Lung (tissue), 17 donors: ENCODE measurements at places on chromosomes 12 and 14. TPM values are rescaled to one million over a fixed set of nuclear protein-coding genes. Genes with fewer than 3 reads are reported as not detected.

GRCh38 chr14:43535231-43535838, 971.7 kb downstream of the FSCB start:
- H3K4me3 ChIP-seq = no peak overlapping the region
- H3K36me3 ChIP-seq = no peaks in the 10 kb centered on the region
- DNase-seq = no peak
- H3K4me1 ChIP-seq = no peaks in the 10 kb centered on the region
- no peak overlapping the region for H3K27ac ChIP-seq
- H3K27me3 ChIP-seq = no peaks in the 10 kb centered on the region

Gene RND1
- total RNA-seq = 5.3 TPM

DNA sequence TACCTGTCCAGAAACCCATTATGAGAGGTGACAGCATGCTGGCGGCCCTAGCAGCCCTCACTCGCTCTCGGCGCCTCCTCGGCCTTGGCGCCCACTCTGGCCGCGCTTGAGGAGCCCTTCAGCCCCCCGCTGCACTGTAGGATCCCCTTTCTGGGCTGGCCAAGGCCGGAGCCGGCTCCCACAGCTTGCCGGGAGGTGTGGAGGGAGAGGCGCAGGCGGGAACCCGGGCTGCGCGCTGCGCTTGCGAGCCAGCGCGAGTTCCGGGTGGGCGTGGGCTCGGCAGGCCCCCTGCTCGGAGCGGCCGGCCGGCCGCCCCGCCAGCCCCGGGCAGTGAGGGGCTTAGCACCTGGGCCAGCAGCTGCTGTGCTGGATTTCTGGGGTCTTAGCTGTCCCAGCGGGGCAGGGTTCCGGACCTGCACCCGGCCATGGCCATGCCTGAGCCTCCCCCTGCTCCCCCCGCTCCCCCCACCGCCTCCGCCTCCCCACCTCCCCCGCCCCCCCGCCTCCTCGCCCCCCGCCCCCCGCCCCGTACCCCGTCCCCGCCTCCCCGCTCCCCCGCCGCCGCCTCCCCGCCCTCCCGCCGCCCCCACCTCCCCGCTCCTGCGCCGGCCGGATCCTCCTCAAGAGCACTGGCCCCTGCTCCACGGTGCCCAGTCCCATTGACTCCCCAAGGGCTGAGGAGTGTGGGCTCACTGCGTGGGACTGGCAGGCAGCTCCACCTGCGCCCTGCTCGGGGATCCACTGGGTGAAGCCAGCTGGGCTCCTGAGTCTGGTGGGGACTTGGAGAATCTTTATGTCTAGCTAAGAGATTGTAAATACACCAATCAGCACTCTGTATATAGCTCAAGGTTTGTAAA, 163.1 kb downstream of the KLHL28 start:
- peak overlapping the region; percentile 16 for H3K4me3 ChIP-seq
- H3K27ac ChIP-seq = no peak overlapping the region
- no peaks in the 10 kb centered on the region for H3K36me3 ChIP-seq
- no peaks in the 10 kb centered on the region for H3K4me1 ChIP-seq
- no peak for DNase-seq

Gene JAG2
- 35.1 TPM for total RNA-seq

DNA sequence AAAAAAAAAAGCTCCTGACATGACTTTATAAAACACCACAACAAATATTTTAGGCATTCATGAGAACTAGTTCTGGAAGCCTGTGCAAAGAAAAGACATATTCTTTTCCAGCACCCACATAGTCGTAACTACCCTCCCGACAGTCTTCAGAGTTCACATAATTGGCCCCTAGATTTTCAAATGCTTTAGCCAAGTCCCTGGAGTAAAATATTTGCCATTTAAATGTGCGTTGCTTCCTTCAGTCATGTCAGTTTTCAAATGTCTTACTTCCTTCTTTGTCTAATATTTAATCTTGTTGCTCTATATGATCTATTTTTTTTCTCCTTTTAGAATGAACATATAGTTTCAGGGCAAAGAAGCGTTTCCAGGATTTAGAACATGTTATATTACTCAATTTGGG, 66.8 kb upstream of the KRAS start:
- H3K27me3 ChIP-seq = no peaks in the 10 kb centered on the region

DNA sequence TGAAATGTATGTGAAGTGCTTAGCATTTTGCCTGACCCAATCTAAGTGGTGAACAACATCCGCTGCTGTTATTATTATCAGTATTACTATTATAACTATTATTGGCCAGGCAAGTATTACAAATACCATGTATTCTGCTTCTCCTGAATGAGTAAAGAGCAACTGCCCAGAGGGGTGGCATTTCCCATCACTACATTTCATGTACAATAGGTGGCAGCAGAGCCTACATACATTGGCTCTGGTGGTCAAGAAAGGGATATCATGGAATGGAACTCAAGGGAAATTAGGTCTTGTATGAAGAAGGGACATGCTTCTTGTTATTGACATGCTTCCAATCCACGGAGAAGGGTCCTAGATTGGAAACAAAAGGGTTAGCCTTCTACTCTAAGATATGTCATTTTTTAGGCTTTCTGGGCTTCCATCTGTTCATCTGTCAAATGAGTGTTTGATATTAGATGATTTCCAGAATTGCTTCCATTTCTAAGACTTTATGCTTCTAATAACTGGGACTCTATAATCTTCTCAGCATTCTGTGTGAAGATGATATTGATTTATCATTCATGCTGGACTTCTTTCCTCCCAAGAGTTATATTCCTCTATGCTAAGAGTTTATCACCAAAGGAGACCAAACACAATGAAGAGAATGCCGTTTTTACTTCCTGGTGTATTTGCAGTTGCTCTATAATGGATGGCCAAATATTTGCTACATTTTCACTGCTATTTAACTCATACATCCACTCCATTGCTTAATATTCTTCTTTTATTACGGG, 239.1 kb downstream of the SSPN start:
- no peaks in the 10 kb centered on the region for H3K4me1 ChIP-seq

- no peak overlapping the region for H3K4me3 ChIP-seq
- no peaks in the 10 kb centered on the region for H3K36me3 ChIP-seq
- DNase-seq = no peak
- no peaks in the 10 kb centered on the region for H3K27me3 ChIP-seq
These were observed 227.6 kb upstream of the PDE3A start for GRCh38 chr12:20140751-20141150.

- H3K36me3 ChIP-seq = no peaks in the 10 kb centered on the region
- H3K27ac ChIP-seq = no peak overlapping the region
- DNase-seq = no peak
- H3K4me3 ChIP-seq = no peak overlapping the region
- no peaks in the 10 kb centered on the region for H3K4me1 ChIP-seq
These were observed 42.9 kb downstream of the FLRT2 start for GRCh38 chr14:85572845-85573244.

- H3K4me1 ChIP-seq = peaks cover 7% of the 10 kb centered on the region
- no peak overlapping the region for H3K4me3 ChIP-seq
- DNase-seq = no peak
- H3K27me3 ChIP-seq = no peaks in the 10 kb centered on the region
These were observed 1.1 kb downstream of the AVIL start for GRCh38 chr12:57817261-57817989.

Gene MANSC4
- total RNA-seq = not detected

Gene TNS2
- total RNA-seq = 182 TPM

GRCh38 chr14:29853272-29853671, 74.4 kb downstream of the PRKD1 start:
- H3K4me3 ChIP-seq = no peak overlapping the region
- H3K27ac ChIP-seq = no peak overlapping the region
- H3K36me3 ChIP-seq = no peaks in the 10 kb centered on the region
- DNase-seq = peak; percentile 10
- H3K4me1 ChIP-seq = no peaks in the 10 kb centered on the region

- H3K27me3 ChIP-seq = no peaks in the 10 kb centered on the region
- no peaks in the 10 kb centered on the region for H3K4me1 ChIP-seq
- H3K36me3 ChIP-seq = no peaks in the 10 kb centered on the region
- H3K27ac ChIP-seq = no peak overlapping the region
- H3K4me3 ChIP-seq = no peak overlapping the region
- no peak for DNase-seq
These were observed 770.7 kb upstream of the TMEM132C start for GRCh38 chr12:127496255-127496654.

DNA sequence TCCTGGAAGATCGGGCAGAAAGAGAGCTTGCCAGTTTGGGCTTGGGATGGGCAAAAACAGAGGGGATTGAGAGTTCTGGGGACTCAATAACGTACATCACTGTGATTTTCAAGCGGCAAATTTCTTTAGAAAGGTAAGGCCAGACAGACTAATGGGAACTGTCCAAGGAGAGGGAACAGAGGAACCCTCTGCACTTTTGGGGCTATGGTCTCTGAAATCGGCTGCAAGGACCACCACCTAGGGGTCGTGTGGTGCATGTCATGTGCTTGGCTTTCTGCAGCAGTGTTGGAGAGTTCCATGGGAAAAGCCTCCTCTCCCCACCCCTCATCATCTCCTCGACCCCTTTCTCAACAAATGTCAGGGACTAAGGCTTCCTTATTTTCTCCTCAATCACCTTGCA, 79.6 kb downstream of the PPM1A start:
- DNase-seq = no peak
- H3K36me3 ChIP-seq = no peaks in the 10 kb centered on the region
- peaks cover 10% of the 10 kb centered on the region for H3K27me3 ChIP-seq
- no peak overlapping the region for H3K4me3 ChIP-seq
- H3K27ac ChIP-seq = no peak overlapping the region

DNA sequence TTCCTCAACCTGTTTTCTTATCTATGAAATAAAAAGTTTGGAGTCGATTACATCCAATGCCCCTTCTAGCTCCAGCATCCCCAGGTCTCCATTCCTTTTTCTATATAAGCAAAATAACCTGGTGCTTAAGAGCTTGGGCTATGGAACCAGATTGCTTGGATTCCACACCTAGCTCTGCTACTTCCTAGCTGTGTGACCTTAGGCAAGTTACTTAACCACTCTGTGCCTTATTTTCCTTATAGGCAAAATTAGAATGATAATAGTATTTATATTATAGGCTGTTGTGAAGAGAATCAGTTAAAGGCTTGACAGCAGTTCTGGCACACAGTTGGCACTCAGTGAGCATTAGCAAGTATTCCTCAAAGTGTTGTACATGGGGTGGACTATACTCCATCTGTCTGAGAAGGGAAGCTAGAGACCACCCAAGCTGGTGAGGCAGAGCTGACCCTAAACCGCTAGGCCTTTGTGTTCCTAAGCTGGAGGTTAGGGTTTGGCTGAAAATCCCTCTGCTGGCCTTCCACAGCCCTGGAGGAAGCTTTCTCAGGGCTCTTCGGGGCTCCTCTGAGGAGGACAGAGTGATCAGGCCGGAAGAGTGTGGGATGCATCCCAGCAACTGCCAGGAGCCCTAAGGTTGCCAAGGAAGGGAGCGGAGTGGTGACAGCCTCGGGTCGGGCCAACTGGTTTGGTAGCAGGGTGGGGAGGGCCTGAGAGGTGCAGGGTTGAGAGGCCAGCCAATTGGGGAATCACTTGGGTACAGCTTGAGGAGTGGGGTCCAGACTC, 6.0 kb upstream of the KRT4 start:
- no peaks in the 10 kb centered on the region for H3K36me3 ChIP-seq
- peak; percentile 27 for DNase-seq
- H3K4me1 ChIP-seq = no peaks in the 10 kb centered on the region
- no peak overlapping the region for H3K4me3 ChIP-seq
- H3K27me3 ChIP-seq = peaks cover 26% of the 10 kb centered on the region

DNA sequence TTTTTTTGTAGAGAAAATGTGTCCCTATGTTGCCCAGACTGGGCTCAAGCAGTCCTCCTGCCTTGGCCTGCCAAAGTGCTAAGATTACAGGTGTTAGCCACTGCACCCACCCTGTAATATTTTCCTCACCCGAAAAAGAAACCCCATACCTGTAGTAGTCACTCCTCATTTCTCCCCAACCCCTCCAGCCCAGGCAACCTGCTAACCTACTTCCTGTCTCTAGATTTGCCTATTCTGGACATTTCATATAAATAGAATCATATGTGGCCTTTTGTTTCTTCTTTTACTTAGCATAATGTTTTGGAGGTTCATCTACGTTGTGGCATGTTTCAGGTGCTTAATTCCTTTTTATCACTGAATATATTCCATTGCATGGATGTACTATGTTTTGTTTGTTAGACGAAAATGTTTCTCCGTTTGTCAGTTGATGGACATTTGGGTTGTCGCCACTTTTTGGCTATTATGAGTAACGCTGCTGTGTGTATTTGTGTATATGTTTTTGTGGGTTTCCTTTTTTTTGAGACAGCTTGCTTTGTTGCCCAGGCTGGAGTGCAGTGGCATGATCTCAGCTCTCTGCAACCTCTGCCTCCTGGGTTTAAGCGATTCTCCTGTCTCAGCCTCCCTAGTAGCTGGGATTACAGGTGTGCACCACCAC, 6.2 kb downstream of the ANKRD13A start:
- peaks cover 1% of the 10 kb centered on the region for H3K4me1 ChIP-seq
- H3K36me3 ChIP-seq = no peaks in the 10 kb centered on the region
- no peaks in the 10 kb centered on the region for H3K27me3 ChIP-seq
- no peak overlapping the region for H3K4me3 ChIP-seq

Gene ADCY4
- 35.7 TPM for total RNA-seq

DNA sequence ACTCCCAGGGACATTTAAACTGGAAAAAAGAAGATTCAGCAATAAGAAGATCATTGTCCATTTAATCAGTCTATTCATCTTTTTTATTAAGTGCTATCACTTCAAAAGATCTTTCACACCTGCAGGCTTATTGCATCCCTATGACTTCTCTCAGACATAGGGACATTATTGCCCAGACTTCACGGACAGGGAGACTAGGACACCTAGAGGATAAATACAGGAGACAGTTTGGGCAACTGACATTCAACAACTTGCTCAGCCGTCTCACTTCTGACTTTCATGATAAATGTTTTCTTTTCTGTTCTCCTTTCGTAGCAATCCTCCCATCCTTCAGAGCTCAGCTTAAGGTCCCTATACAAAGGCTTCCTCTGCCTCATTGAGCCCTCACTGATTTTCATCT, 84.3 kb downstream of the TMEM30B start:
- no peaks in the 10 kb centered on the region for H3K27me3 ChIP-seq
- no peak overlapping the region for H3K4me3 ChIP-seq
- no peak for DNase-seq
- no peaks in the 10 kb centered on the region for H3K36me3 ChIP-seq
- H3K4me1 ChIP-seq = no peaks in the 10 kb centered on the region

DNA sequence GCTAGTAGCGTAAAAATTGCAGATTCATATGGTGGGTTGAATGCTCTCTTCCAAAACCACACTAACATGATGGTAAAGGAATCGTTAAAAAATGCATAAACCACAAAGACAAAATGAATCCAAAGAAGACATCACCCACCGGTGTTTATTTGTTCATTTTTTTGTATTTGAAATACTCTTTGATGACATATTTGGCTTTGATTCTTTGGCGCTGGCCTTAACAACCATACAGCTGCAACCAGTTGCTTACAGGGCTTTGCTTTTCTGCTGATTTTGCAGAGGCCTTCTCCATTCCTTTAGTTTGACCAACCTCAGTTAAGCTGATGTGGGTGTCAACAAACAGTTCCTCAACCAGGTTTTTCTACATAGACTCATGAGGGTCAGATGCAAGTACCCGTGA, 103.5 kb downstream of the CACNA1C start:
- DNase-seq = no peak
- peak overlapping the region; percentile 57 for H3K27ac ChIP-seq
- no peak overlapping the region for H3K4me3 ChIP-seq
- no peaks in the 10 kb centered on the region for H3K36me3 ChIP-seq

GRCh38 chr14:50834802-50835276, 3.9 kb upstream of the NIN start:
- peaks cover 16% of the 10 kb centered on the region for H3K27me3 ChIP-seq
- peaks cover 5% of the 10 kb centered on the region for H3K4me1 ChIP-seq
- H3K4me3 ChIP-seq = no peak overlapping the region
- H3K36me3 ChIP-seq = no peaks in the 10 kb centered on the region
- H3K27ac ChIP-seq = no peak overlapping the region

GRCh38 chr14:67541448-67542387, 8.6 kb downstream of the PLEKHH1 start:
- peaks cover 10% of the 10 kb centered on the region for H3K27me3 ChIP-seq
- no peak overlapping the region for H3K4me3 ChIP-seq
- no peak for DNase-seq
- H3K36me3 ChIP-seq = no peaks in the 10 kb centered on the region
